ENCODE measurements at places on chromosomes 12 and 14. TPM values are rescaled to one million over a fixed set of nuclear protein-coding genes. Genes with fewer than 3 reads are reported as not detected.
A peak's percentile ranks its signal among the peaks of the same experiment; 100 is the strongest.

CCDC175 gene
- total RNA-seq: not detected

- no peak overlapping the region for H3K27ac ChIP-seq
- no peaks in the 10 kb centered on the region for H3K27me3 ChIP-seq
- no peaks in the 10 kb centered on the region for H3K36me3 ChIP-seq
- DNase-seq: no peak
Observed at GRCh38 chr12:127145241-127145928, 1121.6 kb upstream of the TMEM132C start.

REP15 gene
- total RNA-seq: 7.9 TPM

LRRC43 gene
- 1.9 TPM for total RNA-seq

SLC25A47 gene
- total RNA-seq: not detected

- peaks cover 5% of the 10 kb centered on the region for H3K4me1 ChIP-seq
- H3K4me3 ChIP-seq: no peak overlapping the region
- H3K27ac ChIP-seq: no peak overlapping the region
- no peaks in the 10 kb centered on the region for H3K36me3 ChIP-seq
- H3K27me3 ChIP-seq: peaks cover 6% of the 10 kb centered on the region
- peak; percentile 41 for DNase-seq
Observed at GRCh38 chr12:54294152-54294952, 6.5 kb downstream of the NFE2 start.

- H3K27me3 ChIP-seq: no peaks in the 10 kb centered on the region
- no peak overlapping the region for H3K4me3 ChIP-seq
- DNase-seq: no peak
Observed at GRCh38 chr12:76186131-76186906, 101.8 kb upstream of the NAP1L1 start.

- H3K4me3 ChIP-seq: no peak overlapping the region
- no peaks in the 10 kb centered on the region for H3K27me3 ChIP-seq
- H3K27ac ChIP-seq: no peak overlapping the region
- H3K4me1 ChIP-seq: no peaks in the 10 kb centered on the region
Observed at GRCh38 chr12:87021400-87021799, 765.2 kb upstream of the MGAT4C start.

GRCh38 chr12:2904260-2904659 lies 13.6 kb downstream of the TULP3 start:
- H3K27me3 ChIP-seq: no peaks in the 10 kb centered on the region
- H3K4me1 ChIP-seq: no peaks in the 10 kb centered on the region
- H3K4me3 ChIP-seq: no peak overlapping the region
- peaks cover 7% of the 10 kb centered on the region for H3K36me3 ChIP-seq

- H3K27ac ChIP-seq: no peak overlapping the region
- H3K4me3 ChIP-seq: no peak overlapping the region
- no peaks in the 10 kb centered on the region for H3K27me3 ChIP-seq
- H3K4me1 ChIP-seq: no peaks in the 10 kb centered on the region
Observed at GRCh38 chr12:103334466-103334865, 161.3 kb downstream of the C12orf42 start.

KIF26A gene
- total RNA-seq: 4.9 TPM

CLEC1A gene
- 1.2 TPM for total RNA-seq

DNA sequence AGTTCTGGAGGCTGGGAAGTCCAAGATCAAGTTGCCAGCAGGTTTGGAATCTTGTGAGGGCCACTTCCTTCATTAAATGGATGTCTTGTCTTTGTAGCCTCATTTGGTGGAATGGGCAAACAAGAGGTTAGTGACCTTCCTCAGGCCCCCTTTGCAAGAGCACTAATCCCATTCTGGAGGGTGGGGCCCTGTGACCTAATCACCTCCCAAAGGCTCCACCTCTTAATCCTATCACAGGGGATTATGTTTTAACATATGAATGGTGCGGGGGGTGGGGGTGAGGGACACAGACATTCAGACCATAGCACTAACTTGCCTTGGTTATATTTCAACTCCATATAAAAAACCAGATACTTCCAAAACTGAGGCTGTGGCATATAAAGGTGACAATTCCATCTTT lies 59.9 kb upstream of the PPP4R3A start:
- H3K4me3 ChIP-seq: no peak overlapping the region
- DNase-seq: no peak
- no peaks in the 10 kb centered on the region for H3K36me3 ChIP-seq
- H3K27ac ChIP-seq: no peak overlapping the region
- H3K27me3 ChIP-seq: peaks cover 28% of the 10 kb centered on the region
- peaks cover 9% of the 10 kb centered on the region for H3K4me1 ChIP-seq

GRCh38 chr12:55705782-55706402 lies 1.8 kb downstream of the ITGA7 start:
- peak overlapping the region; percentile 69 for H3K4me3 ChIP-seq
- H3K27me3 ChIP-seq: no peaks in the 10 kb centered on the region
- peaks cover 4% of the 10 kb centered on the region for H3K4me1 ChIP-seq
- H3K36me3 ChIP-seq: no peaks in the 10 kb centered on the region
- no peak for DNase-seq

GRCh38 chr12:64624035-64624434 lies 13.7 kb downstream of the RASSF3 start:
- H3K36me3 ChIP-seq: no peaks in the 10 kb centered on the region
- H3K4me3 ChIP-seq: no peak overlapping the region
- H3K4me1 ChIP-seq: peaks cover 30% of the 10 kb centered on the region

GRCh38 chr12:48817873-48818830 lies at the start of gene CACNB3:
Gene CACNB3, plus strand, starts transcription at chr12:48818496. Its CDS starts 434 bp downstream, at chr12:48818930.
- H3K4me3 ChIP-seq: peak within 1 kb of the TSS; percentile 61
- DNase-seq: peak; percentile 86
- H3K27me3 ChIP-seq: no peaks in the 10 kb centered on the region
- no peaks in the 10 kb centered on the region for H3K36me3 ChIP-seq

GRCh38 chr12:45388545-45388944 lies 172.7 kb downstream of the ANO6 start:
- H3K4me3 ChIP-seq: no peak overlapping the region
- H3K4me1 ChIP-seq: no peaks in the 10 kb centered on the region
- no peak for DNase-seq
- peaks cover 5% of the 10 kb centered on the region for H3K36me3 ChIP-seq
- H3K27me3 ChIP-seq: no peaks in the 10 kb centered on the region

SPRING1 gene
- total RNA-seq: 8.2 TPM

- no peak for DNase-seq
- H3K27me3 ChIP-seq: no peaks in the 10 kb centered on the region
- H3K4me1 ChIP-seq: peaks cover 8% of the 10 kb centered on the region
- H3K27ac ChIP-seq: no peak overlapping the region
Observed at GRCh38 chr12:9364224-9365176, 156.3 kb upstream of the PZP start.

DNA sequence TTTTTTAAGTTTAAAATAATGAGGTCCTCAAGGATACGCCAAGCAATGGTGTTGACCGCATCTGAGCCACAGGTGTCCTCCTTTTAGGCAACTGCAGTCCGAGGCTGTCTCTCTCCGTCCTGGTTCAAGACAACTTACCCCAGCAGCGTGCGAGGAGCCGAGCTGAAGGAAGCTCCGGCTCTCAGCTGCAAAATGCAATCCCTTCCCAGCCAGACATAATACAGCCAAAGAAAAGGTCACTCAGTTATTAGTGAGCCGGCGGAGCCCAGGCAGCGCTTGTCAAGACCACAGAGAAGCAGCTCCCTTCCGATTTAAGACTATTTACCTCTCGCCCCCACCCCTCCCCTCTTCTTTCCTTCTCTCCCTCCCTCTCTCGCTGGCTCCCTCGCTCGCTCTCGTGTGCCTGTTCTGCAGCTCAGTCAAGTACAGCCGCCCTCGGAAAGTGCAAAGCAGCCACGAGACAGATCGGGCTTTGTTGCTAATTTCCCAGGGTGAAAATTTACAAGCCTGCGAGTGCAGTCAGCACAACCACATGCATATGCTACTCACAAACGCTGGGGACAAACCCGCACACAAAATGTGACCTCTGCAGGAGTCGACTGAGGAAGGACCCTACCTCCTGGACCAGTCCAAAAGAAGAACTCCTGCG lies 363 bp upstream of the LMO3 start:
- H3K4me3 ChIP-seq: peak overlapping the region; percentile 41
- H3K27me3 ChIP-seq: peaks cover 41% of the 10 kb centered on the region
- DNase-seq: no peak
- H3K36me3 ChIP-seq: no peaks in the 10 kb centered on the region

DNA sequence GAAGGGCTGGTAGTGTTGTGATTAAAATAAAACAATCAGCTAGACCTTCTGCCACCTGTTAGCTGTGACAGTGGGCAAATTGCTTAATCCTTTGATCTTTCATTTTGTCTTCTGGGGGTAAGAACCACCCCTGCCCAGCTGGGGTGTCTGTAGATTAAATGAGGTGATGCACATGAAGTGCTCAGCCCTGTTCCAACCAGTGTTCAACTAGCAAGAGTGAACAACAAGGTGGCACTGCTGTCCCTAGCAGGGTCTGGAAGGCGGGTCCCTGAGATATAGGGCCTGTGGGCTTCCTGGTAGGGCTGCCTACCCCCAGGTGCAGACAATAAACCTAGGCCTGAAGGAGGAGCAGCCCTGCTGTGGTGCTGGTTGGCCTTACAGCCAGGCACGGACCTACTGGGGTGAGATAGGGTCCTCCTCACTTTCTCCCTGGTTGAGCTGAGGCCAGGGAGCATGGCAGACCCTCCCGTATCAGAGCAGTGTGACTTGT lies 60.6 kb downstream of the ARL6IP4 start:
- no peak overlapping the region for H3K4me3 ChIP-seq
- H3K4me1 ChIP-seq: peaks cover 8% of the 10 kb centered on the region
- H3K27me3 ChIP-seq: no peaks in the 10 kb centered on the region

DNA sequence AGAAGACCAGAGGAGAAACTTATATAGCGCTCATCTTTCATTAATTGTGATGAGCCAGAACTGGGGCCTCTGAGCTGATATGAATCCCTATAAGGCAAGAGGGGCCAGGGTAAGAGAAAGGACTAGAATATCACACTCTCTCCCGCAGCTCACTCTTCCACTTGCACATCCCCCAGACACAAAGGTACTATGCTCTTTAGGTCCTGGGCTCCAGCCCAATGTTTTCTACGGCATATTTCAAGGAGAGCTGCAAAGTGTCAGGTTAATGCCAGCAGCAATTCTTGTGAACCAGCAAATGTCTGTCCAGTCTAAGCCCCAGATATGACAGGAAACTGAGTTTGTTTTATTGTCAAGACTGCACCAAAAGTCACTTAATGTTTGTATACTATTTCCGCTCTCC lies 29.4 kb downstream of the PPP2R5E start:
- H3K27ac ChIP-seq: no peak overlapping the region
- peaks cover 6% of the 10 kb centered on the region for H3K36me3 ChIP-seq
- no peak for DNase-seq
- H3K27me3 ChIP-seq: no peaks in the 10 kb centered on the region
- H3K4me3 ChIP-seq: no peak overlapping the region

DNA sequence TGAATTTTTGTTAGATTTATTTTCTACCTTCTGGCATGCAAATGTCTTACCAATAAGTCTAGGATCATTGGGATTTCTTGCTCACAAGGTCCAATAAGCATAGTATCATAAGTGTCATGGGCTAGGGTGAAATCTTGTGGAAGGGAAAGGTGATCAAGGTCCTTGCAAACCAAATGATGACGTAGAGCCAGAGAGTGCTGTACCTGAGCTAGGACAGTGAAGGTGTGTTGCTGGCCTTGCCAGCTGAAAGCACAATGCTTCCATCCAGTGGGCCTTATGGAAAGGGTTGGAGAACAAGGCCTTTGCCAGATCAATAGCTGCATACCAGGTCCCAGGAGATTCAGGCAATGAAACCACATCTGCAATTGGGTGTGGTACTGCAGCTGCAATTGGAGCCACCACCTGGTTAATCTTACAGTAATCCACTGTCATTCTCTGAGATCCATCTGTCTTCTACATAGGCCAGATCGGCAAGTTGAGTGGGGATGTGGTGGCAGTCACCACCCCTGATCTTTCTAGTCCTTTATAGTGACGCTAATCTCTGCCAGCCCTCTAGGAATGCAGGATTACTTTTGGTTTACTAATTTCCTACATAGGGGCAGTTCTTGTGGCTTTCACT lies 208.9 kb upstream of the MYL2 start:
- no peaks in the 10 kb centered on the region for H3K4me1 ChIP-seq
- no peak overlapping the region for H3K4me3 ChIP-seq
- DNase-seq: no peak
